ELR (cell line): ENCODE measurements at places on chromosomes 7 and 10.

DNA sequence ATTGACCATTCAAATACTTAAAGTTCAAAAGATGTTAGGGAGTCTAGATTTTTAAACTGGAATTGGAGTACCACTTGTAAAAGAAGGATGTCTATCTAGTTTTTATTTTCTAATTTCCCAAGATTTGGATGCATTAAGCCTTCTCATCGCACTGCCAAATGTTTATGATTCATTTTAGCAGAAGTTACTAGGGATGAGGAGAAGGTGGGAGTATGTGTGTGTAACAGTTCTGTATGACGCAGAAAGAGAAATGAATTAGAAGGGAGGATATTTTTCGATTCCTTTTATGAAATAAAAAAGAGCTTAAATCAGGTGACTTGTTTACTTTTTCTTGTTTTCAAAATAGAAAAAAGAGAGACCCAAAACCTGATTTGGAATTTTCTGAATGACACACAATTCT is 6.8 kb upstream of the SLK start:
- no peak for DNase-seq

DNA sequence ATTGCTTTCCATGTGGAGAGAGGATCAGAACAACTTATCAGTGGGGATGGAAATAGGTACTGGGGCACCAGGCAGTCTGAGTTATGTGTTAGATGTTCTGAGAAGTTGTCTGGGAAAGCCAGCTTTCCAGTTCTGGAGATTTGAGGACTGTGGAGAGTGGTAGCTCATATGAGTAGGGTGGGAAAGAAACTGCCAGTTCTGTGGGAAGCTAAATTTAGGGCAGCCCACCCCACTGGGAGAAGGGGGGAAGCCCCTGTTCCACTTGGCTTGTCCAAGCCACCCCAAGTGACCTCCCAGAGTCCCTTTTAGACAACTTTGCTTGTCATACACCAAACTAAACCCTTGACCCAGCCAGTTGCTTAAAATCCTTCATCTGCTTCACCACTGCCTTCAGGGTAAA is 189.5 kb downstream of the REEP3 start:
- DNase-seq, result no peak

DNA sequence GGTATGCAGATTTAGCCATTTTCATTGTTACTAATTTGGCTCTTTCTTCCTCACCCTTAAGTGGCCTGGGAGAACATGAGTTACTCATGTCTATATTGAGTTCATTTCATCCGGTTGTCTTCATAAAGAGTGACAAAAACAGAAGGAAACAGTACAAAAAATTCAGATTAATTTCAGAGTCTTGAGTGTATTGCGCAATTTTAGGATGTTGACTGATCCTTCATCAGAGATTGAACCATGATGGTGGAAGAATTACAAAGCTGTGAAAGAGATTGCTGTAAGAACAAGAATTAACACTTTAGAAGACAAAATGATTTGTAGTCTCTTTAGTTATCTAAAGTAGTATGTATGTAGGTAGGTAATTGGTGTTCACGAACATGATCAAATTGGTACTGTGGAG is 194.0 kb upstream of the PPP1R3A start:
- DNase-seq, result no peak

DNA sequence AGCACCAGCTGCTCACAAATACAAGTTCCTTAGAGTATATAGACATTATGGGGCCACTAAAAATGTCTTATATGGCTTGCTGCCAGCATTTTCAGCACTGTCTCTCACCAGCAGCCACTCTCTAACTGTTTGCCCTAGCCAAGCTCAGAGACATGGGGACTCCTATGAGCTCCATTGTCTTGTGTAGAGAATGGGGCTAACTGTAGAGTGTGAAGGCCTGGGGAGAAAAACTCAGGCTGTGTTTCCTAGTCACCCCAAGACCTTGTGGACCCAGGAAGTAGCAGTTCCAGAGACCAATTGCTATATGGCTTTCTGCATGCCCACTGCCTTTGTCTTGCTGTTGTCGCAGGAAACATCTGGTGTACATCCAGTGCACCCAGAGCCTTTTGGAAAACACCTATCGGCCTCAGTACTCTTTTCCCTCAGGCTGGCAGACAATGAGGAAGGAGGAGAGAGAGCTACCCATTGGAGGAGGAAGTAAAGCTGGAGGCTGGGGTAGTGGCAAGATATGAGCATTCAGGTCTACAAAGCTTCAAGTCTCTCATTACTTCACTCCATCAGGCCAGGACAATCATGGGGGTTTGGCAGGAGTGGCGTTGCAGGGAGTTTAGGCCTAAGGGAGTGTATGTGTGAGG is 28.4 kb downstream of the ENTPD1 start:
- DNase-seq, result no peak

DNA sequence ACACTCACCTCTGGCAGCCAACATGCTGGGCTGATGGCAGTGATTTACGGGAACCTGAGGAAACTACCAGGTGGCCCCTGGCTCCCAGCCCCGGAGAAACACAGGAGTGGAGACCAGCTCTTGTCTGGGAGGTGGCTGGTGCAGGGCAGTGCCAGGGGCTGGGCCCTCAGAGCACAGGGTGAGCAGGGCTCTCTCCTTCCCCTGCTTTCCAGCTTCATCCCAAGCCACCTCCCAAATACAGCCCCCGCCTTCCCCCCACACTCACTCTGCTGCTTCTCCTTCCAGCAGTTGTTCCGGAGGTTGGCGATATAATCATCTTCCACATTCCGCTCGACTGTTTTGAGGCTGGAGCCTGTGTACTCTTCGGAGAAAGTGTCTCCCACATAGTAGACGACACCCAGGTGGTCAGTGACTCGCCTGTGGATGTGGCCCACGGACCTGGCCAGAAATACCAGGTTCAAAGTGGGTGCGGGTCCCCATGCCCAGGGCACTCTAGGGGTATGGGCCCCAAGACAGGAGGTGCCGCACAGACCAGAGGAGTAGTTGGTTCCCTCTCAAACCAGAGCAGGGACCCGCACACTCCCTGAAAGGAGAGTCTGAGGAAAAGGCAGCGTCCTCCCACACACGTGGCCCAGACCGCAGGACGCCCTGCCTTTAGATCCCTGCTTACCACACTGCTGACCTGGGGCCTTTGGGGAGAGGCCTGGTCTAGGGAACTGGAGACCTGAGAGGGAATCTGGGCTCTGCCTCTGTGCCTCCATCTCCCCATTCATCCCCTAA is 18.3 kb downstream of the DNAJB12 start:
- DNase-seq, result no peak

DNA sequence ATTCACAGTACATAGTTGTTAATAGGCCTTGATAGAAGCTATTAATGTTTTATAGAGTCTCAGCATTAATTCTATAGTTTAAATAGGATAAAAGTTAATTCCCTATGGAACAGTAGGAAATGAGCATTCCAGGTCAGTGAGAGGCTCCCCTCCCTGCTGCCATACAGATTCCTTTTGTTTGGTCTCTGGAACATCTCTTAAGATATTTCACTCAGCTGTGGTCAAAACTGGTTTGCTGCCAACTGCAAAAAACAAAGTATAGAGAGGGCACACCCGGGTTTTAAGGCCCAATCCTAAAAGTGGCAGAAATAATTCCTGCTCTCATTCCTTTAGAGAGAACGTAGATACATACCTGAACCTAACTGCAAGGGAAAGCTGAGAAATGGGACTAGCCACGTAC is 51.3 kb downstream of the MDFIC start:
- no peak for DNase-seq

DNA sequence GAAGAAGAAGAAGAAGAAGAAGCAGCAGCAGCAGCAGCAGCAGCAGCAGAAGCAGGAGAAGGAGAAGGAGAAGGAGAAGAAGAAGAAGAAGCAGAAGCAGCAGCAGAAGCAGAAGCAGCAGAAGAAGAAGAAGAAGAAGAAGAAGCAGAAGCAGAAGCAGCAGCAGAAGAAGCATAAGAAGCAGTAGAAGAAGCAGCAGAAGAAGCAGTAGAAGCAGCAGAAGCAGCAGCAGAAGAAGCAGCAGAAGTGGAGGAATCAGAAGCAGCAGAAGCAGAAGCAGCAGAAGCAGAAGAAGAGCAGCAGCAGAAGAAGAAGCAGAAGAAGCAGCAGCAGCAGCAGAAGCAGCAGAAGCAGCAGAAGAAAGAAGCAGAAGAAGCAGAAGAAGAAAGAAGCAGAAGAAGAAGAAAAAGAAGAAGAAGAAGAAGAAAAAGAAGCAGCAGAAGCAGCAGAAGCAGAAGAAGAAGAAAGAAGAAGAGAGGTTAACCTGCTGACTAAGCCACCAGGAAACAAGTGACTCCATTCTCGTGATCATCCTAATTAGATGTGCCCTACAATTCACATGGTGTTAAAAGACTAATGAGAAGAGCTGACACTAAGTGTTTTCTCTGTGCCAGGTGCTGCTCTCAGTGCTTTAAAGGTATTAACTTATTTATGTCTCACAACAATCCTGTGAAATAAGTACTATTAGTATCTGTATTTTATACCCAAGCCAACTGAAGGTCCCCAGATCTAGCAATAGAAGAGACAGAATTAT is 11.6 kb downstream of the CDNF start:
- DNase-seq, result no peak

GRCh38 chr7:138720286-138720685 is 19.1 kb upstream of the SVOPL start:
- DNase-seq, result no peak

DNA sequence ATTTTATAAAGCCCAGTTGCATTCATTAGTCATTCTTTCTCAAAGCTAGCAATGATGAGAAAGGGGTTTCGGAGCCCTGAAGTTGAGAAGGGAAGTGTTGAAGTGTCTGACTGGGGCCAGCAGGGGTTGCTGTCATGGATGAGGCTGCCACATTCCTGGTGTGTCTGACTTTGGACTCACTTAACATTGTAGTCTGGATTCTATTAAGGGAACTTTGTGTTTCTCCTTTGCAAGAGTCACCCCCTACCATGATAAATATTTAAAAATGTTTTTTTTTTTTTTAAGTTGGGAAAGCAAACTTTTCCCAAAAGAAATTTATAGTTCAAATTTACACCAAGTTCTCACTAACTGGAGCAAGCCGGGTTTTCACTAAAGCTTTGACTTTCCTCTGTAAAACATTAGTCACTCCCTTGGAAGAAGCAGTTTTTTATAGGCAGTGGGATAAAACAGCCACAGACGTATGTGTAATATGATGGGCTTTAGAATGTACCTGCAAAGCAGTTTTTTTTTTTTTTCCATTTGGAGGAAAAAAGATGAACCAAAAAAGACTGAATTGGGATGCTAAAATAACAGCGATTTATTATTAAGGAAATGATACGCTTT is 243.6 kb downstream of the TWIST1 start:
- DNase-seq, result peak; percentile 59

DNA sequence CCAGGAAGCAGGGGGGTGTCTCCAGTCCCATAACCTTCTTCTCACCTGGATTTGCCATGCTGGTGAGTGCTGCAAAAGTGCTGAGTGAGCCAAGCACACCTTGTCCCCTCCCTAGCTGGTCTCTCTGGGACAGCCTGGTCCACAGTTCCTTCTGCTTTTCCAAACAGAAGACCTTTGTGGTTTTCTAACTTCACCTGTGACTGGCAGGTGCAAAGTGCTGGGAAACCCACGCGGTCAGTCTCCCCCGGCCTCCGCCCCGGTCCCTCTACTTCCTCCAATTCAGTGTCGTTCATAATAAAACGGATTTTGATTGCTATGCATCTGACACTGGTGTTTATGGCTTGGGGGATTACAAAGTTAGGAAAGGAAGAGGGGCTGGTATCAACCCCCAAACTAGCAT is 37.1 kb downstream of the RBAK start:
- no peak for DNase-seq

GRCh38 chr10:121658611-121659010 is 60.4 kb upstream of the FGFR2 start:
- no peak for DNase-seq

DNA sequence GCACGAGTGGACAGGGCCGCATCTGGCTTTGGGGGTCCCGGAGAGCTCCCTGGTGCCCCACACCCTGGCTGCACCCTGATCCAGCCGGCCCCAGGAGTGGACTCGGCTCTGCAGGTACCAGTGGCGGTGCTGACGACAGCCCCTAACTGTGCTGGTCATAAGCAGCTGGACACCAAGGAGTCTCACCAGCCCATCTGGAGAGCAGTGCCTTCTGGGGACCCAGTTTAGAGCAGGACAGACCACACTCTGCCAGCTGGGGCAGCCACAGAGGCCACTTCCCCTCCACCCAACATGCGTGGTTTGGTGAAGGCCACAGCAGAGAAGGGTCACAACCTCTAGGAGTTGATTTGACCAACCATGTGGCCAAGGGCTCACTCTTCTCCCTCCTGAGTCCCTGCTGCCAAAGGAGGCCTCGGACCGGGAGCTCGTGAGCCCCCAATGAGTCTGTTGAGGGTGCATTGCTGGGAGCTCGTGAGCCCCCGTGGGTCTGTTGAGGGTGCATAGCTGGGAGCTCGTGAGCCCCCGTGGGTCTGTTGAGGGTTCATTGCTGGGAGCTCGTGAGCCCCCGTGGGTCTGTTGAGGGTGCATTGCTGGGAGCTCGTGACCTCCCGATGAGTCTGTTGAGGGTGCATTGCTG is 16.0 kb upstream of the INPP5A start:
- no peak for DNase-seq

GRCh38 chr10:17503795-17504194 is 49.4 kb upstream of the ST8SIA6 start:
- DNase-seq, result no peak

DNA sequence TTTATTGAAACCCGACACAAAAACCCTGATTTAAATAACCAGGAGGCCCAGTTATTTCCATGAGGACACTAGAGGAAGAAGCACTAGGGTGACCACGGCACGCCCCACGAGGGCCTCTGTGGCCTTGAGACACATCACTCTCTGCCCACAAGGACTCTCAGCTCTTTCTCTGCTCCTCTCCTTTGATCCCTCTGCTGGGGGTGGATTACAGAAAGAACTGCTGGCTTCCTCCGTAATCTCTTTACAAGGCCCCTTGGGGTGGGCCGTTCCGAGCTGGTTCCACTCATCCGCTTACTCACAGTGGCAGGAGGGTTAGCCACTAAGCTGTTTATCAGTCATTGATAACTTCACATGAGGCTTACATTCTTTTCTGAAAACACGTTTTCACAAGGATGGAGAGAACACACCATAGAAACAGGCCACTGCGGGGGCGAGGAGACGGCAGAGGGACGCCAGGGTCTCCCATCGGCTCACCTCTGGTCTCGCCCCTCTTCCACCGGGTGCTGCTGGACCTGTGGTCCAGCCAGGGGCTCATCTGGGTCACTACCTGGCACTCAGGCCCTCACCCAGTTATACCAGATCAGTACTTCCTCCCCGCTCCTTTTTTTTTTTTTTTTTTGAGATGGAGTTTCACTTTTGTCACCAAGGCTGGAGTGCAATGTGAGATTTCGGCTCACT is 17.6 kb upstream of the PFKFB3 start:
- no peak for DNase-seq

DNA sequence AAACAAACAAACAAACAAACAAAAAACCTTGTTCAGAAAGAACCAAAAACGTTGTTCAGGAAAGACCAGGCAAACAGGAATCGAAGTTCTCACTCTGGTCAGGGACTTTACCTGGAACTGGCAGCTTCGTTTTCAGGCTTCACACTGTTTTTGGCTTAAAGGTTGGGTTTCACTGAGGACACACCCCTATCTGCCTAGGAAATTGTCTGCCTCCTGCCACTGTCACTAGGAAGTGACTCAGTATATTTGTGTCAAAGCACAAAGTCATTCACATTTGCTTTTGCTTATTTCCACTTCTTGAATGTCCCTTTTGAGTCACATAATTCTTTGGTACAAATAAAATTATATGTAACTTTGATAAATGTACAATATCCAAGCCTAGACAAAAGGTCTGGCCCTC is 37.9 kb downstream of the PNLIPRP3 start:
- DNase-seq, result no peak

- no peak for DNase-seq
These were observed 48.3 kb upstream of the NRBF2 start for GRCh38 chr10:63084690-63085382.

GRCh38 chr7:139471740-139472353 is 11.6 kb downstream of the KLRG2 start:
- peak; percentile 24 for DNase-seq

- DNase-seq, result no peak
These were observed 565.4 kb downstream of the NXPH1 start for GRCh38 chr7:8998762-8999161.

- DNase-seq, result no peak
These were observed 8.4 kb downstream of the SEM1 start for GRCh38 chr7:96701258-96701657.
